ENCODE measurements at places on chromosomes 1 and 21.

- DNase-seq = peak; percentile 65
Observed at GRCh38 chr1:25820247-25821111, 725 bp downstream of the MTFR1L start.

DNA sequence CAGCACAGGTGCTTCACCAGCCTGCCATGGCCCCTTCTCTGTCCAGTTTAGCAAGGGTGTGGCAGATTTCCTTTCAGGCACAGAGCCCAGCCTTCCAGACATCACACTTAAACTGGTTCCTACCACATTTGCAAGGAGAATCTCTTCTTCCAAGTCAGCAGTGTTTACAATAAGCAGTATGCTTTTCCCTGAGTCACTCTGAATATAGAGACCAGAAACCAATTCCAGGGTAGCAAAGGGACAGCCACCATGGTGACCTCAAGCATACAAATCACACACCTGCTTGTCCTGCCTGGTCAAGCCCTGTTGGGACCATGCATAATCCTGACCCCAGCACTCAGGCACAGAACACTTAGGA lies 8.7 kb upstream of the CBR3 start:
- DNase-seq = no peak

- DNase-seq = no peak
Observed at GRCh38 chr1:203636291-203636690, 9.7 kb downstream of the ATP2B4 start.

- no peak for DNase-seq
Observed at GRCh38 chr1:43687301-43688108, 19.8 kb upstream of the ST3GAL3 start.

DNA sequence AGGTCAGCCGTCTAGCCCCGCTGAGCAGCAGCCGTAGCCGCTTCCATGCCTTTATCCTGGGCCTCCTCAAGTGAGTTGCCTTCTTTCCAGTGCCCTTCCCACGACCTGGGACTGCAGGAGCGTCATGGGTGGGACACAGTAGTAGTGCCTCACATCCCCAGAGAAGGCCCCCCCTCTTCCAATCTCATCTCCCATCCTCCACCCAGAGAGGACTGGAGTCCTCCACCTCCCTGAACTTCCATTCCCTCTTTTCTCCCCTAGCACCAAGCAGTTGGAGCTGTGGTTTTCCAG lies 4.9 kb downstream of the RUSC1 start:
- no peak for DNase-seq

DNA sequence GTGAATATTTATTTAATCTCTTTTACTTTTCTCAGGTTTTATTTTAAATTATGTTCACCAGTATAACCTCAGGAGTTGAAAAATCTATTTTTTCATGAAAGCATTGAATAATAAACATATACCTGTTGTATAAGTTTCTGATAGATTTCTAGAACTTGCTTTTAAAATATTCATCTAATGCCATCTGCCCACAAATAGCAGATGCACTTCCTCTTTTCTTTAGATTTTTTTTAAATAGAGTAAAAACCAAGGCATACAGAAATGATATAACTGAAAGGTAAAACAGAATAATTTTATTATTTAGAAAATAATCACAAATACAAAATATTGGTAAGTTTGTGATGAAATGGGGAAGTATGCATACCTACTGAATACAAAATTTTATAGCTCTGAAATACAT lies 130.7 kb upstream of the PRMT6 start:
- DNase-seq = no peak

DNA sequence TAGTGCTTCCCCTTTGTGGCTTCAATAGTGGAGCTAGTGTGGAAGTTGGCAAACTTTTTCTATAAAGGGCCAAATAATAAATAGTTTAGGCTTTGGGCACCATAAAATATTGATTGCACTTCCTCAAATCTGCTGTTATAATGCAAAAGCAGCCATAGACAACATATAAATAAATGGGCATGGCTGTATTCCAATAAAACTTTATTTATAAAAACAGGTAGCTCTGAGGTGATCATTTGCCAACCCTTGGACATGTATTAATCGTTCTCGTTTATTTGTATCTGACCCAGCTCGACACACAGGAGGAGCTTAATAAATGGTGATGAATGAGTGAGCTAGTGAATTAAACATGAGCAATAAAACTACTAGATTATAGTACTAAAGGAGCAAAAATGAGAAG lies 13.3 kb downstream of the KAZN start:
- no peak for DNase-seq

GRCh38 chr1:17554954-17555353 lies 15.5 kb downstream of the ARHGEF10L start:
- no peak for DNase-seq

DNA sequence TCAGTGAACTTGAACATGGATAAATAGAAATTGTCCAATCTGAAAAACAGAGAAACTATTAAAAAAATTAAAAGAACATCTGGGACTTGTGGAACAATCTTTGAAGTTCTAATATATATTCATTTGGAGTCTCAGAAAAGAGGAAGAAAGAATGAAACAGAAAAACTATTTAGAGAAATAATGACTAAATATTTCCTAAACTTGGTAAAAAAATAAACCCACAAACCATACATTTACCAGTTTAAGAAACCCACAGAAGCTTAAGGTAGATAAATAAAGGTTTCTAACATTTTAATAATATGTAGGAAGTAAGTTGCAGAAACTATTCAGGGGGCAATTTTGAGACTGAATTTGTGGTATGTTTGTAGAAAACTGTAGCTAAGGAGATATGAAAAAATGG lies 437.8 kb downstream of the PTBP2 start:
- no peak for DNase-seq

DNA sequence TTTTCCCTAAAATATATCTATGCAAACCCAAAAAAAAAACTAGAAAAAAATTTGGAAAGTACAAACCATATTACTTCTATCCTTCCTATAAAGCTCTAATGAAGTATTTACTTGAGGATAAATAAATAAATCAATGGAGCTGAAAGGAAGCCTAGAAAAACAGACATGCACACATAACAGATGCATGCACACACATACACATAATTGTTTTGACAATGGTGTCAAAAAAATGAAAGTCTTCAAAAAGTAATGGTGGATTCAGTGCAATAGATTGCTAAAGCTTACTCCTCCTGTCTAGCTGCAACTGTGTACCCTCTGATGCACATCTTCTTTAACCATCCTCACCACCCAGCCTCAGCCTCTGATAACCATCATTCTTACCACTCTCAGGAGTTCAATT lies 521.9 kb upstream of the RGS18 start:
- DNase-seq = no peak

All from stimulated activated CD4-positive, alpha-beta T cell treated with anti-CD3 and anti-CD28 coated beads, Interleukin-4, amount 100 ng/mL, for 1 hour (primary cell).